ENCODE measurements at places on chromosomes 2 and 18.

DNA sequence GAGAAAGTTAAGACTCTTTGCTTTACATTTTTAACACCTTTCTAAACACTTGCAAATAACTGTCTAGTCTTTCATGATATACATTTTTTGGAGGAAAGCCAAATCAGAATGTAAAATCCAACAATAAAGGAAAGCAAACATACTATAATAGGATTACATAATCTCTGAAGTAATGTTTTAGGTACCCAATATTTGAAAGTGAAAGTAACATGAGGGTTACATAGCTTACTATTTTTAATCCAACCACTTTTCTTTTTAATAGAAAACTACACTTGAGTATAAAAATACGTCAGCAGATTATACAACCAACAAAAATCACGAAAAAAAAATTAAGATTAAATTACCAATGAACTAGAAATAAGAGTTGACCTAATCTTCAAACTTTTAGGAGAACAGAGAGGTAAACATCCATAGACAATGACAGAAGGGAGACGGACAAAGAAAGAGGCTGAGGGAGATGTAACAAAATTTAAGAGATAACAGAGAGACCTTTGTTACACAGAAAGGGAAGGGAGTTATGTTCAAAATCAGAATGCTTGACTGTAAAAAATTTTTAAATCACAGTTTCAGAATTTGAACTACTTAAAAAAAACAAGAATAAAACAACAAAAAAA, 150.0 kb downstream of the IKZF2 start:
- DNase-seq: no peak

DNA sequence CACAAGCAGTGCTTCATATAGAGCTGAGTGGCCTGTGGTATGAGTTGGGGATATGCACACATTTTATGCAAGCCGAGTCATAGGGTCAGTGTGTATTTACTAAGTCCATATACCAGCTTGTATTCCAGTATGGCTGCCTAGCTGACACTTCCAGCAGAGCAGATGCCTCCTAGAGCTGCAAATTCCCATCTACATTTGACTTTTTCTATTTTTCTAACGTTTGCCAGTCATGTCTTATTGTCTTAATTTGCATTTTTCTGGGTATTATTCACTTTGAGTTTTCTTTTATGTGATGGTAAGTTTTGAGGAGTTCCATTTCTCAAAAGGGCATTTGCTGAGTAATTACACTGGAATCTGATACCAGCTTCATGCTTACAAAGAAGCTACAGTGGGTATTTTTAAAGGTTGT, 334.5 kb upstream of the CDH2 start:
- DNase-seq: no peak

- no peak for DNase-seq
These were observed 43.8 kb upstream of the ZNF516 start for GRCh38 chr18:76538846-76539245.

- no peak for DNase-seq
These were observed 62.0 kb upstream of the ATL2 start for GRCh38 chr2:38438883-38439612.

GRCh38 chr2:165572151-165572550, 102.7 kb downstream of the CSRNP3 start:
- DNase-seq: no peak

- no peak for DNase-seq
These were observed 903 bp upstream of the EVX2 start for GRCh38 chr2:176084611-176085119.

- no peak for DNase-seq
These were observed 22.7 kb upstream of the DSC1 start for GRCh38 chr18:31185186-31185950.

GRCh38 chr2:192814376-192814775, 619.6 kb upstream of the TMEFF2 start:
- DNase-seq: no peak

GRCh38 chr2:108542071-108542470, 7.8 kb downstream of the LIMS1 start:
- no peak for DNase-seq

DNA sequence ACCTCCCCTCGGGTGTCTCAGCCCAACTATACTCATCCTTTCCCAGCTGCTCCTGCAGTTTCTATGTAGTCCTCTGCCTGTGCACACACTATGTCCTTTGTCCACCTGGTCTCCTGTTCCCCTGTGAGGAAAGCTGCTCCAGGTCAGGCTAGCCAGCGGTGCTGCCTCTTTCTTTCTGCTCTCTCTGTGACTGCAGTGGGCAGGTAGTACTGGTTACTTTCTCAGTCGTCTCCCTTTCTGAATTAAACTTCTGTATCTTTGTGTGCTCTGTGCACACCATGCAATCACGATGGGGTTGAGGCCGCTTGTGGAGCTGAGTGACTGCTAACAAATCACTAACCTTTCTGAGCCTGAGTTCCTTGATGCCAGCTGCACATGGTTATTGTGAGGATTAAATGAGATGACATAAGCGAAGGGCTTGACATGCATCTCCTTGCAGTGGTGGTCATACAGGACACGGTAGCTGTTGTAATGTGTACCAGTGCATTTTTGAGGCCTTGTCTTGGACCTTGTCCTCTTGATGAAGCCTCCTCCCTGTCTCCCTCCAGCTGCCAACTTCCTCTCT, 3.5 kb downstream of the FARP2 start:
- no peak for DNase-seq

GRCh38 chr18:9984080-9984479, 70.3 kb downstream of the VAPA start:
- no peak for DNase-seq

- DNase-seq: peak; percentile 59
These were observed at the start of gene SP110 for GRCh38 chr2:230219419-230220331. Gene SP110 (minus strand): TSS chr2:230219984. CDS start chr2:230216927, 3,057 bp downstream.

GRCh38 chr18:57095884-57096283, 51.0 kb upstream of the BOD1L2 start:
- DNase-seq: no peak

DNA sequence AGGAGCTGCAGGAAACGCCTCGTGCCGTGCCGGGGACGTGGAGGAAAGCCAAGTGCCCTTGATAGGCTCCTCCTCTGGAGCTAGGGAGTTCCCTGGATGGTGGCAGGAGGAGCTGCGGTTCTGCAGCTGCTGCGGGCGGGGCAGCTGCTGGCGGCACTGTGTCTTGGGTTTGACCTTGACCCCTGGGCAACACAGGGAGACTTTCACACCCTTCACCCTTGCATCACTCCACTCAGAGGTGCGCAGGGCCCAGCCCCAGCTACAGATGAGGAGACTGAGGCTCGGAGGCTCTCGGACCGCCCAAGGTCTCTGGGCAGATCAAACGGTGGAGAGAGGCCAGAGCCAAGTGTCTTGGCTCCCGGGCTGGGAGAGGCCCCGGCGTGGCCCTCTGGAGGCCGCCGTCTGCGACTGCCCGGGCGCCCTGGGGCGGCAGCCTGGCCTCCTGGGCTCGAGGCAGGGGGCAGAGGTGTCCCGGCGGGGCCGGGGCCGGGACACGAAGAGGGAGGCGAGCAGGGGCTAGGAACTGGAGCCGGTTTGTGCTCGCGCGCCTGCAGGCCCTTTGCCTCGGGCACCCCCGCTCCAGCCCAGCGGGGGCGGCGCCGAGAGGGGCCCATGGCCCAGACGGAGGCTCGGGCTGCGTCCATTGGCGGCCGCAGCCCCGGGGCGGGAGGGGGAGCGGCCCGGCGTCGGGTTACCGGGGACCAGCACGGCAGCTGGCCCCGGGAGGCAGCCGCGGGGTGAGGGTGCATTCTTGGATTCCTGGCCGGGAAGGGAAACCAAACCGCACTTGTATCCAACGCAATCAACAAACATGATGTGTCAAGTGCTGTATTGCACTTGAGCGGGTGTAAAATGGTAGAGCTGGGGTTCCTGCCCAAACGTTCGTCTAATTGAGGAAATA, 129.6 kb upstream of the SLC1A4 start:
- DNase-seq: no peak

- DNase-seq: no peak
These were observed 41.4 kb upstream of the RNU4ATAC start for GRCh38 chr2:121489284-121489683.

DNA sequence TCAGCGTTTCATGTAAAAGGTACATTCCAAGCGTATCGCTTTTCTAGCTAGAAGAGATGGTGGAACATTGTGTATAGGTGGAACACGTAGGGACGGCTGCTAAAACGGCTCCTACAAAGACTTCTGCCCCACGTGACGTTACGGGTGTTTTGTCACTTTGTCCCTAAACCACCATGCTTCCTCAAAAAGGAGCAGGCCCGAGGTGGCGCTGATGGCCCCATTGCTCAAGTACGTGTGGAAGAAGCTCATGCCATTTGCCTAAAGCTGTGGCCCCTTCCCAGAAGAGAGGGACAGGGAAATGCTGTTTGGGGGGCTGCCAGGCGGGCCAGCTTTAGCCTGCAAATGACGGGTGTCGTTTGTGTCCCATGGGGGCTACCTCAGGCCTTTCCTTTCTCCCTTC, 72.7 kb downstream of the TMEM247 start:
- DNase-seq: no peak
